ENCODE measurements at places on chromosomes 7 and 10.

DNA sequence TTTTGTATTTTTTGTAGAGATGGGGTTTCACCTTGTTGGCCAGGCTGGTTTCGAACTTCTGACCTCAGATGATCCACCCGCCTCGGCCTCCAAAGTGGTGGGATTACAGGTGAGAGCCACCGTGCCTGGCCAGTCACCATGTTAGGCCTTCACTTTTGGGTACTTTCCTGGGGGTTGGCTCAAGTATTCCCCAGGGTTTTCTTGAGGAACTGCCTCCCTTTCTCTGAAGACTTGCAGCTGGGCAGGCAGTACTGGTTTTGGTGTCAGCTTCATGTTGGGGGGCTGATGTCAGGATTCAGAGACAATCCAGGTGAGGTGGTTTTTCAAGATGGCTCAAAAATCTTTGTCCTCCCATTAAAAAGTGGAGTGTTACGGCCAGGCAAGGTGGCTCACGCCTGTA, 7.7 kb downstream of the ZNHIT1 start:
- DNase-seq: no peak

GRCh38 chr7:11847336-11847735, 15.3 kb upstream of the THSD7A start:
- no peak for DNase-seq

DNA sequence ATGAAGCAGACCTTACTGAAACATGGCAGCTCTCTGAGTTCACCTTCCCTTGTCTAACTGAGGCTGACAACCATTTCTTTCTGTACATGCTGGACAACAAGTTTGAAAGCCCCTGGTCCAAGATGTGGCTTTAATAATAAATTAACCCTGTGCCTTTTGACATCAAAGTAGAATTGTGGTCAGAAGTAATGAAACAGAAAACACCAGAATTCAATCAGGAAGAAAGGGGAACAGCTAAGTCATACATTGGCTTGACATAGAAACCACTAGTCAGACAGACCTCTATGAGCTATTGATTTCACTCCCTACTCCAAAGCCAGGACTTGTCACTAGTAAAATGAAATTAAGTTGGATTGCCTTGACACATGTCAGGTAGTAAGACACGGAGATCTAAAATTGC, 175.2 kb upstream of the ASAH2 start:
- peak; percentile 12 for DNase-seq

GRCh38 chr7:105014693-105015389, 836 bp downstream of the KMT2E start:
- DNase-seq: peak; percentile 77

DNA sequence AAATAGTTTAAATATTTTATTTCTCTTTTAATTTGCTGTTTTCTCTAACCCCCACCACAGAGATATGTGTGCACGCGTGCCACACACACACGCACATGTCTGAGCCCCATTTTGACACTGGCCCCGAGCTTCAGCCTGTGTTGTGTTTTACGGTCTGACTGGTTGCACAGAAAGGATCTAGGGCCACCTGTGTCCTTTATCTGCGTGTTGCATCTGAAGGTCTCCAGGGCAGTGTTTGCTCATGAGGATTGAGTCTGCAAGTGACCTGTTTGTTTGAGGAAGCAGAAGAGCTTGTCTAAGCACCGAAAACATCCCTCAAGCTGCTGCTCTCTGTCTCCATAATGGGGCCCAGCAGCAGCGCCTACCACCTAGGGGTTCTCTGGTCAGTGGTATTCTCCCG, 266.4 kb upstream of the LYZL1 start:
- no peak for DNase-seq

DNA sequence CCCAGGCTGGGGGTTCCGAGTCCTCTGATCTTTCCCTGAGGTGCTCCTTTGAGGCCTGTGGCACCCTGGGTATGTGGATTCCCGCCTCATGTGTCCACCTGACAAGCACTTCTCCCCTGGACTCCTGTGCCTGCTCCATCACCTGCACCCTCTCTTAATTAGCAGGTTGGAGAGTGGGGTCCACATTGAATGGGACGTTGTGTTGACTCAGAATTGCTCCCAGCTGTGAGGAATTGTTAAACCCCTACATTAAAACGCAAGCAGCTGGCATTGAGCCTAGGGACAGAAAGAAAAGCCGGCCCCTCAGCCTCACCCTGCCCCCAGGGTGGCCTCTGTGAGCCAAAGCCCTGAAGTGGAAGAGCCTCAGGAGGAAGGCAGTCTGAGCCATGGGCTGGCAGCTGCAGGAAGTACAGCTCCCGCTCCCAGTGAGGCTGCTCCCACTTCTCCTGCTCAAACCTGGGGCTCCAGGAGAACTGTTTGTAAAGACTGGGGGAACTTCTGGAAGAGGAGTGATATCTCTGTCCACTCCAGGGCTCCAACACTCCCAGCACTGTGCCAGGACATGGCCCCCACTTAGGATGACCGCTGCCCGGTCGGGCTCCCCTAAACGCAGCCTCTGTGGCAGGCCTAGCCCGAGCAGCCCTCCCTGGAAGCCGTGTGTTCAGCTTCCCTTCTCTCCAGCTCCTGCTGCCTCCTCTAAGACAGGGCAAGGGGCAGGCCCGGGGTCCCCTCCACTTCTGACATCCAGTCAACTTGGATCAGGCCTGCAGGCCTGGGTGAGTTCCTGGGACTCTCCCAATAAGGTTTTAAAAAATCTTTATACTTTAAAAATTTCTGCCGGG, 1.8 kb upstream of the OPN4 start:
- no peak for DNase-seq

DNA sequence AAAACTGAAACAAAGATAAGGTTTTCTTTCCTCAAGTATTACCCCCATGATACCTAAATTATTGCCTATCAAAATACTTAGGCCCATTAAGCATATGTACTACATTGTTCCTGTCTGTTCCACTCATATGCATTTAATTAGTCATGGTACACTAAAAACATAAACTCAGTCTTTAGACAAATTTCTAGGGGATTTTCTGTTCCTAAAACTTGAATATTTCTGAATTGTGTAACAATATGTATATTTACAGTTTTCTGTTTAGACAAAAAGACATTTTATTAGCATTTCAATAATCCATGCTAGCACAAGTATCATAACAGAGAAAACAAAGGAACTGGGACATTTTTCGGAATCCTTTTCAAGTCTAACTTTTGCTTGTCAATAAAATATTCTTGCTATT, 234.2 kb downstream of the CRPPA start:
- DNase-seq: no peak

- DNase-seq: no peak
Measured at GRCh38 chr10:132166216-132166950, 20.4 kb upstream of the DPYSL4 start.

- DNase-seq: no peak
Measured at GRCh38 chr7:143183024-143183423, at the start of gene TAS2R39. Gene TAS2R39 (plus strand): TSS chr7:143183419. CDS start chr7:143183419, 0 bp downstream.

GRCh38 chr7:117248829-117249228, 74.0 kb downstream of the WNT2 start:
- no peak for DNase-seq

DNA sequence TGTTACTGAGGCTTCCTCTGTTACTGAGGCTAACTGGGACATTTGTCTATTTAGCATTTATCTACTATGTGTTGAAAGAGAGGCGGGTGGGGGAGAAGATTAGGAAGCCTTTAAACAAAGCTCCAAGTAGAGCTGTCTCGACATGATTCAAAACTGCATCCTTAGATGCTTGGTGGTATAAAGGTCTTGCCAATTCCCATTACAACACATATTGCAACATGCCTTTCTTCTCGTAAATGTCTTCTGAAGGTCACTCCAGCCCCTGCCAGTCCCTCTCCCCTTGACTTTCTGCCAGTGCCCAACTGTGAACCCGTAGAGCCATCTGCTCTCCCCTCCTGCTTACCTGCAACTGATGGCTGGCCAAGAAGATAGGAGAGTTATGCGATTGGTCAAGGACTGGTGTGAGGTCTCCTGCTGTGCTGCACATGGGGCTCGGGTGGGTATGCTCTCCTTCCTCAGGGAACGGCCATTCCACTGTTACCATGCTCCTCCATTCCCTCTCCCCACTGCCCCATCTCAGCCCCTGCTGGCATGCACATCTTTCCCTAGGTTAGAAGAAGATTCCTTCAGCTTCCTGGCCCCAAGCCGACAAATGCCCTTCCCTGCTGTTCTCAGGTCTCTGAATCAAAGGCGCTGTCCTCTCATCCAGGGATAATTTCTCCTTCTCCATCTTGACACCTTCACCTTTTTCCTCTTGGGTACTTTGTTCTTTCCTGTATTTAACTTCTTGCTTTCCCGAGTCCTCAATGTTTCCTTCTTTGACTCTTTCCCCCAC, 43.6 kb upstream of the ZNF32 start:
- DNase-seq: no peak

GRCh38 chr10:21347043-21347784, 178.3 kb downstream of the SKIDA1 start:
- no peak for DNase-seq

DNA sequence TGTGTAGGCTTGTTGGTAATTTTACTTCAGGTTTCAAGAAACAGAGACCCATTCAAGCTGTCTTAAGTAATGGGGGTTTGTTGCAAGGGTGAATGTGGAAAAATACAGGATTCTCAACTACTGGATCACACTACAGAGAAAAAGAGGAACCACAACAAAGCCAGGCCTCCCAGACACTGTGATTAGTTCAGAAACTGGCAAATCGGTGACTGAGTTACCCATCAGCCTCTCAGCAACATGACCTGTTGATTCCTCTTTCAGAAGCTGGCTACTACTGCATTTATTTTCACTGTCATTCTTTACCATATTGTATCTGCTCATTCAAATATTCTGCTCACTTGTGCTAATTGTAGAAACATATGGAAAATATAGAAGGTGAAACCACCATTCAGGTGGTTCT, 16.0 kb downstream of the CCDC71L start:
- DNase-seq: peak; percentile 91

DNA sequence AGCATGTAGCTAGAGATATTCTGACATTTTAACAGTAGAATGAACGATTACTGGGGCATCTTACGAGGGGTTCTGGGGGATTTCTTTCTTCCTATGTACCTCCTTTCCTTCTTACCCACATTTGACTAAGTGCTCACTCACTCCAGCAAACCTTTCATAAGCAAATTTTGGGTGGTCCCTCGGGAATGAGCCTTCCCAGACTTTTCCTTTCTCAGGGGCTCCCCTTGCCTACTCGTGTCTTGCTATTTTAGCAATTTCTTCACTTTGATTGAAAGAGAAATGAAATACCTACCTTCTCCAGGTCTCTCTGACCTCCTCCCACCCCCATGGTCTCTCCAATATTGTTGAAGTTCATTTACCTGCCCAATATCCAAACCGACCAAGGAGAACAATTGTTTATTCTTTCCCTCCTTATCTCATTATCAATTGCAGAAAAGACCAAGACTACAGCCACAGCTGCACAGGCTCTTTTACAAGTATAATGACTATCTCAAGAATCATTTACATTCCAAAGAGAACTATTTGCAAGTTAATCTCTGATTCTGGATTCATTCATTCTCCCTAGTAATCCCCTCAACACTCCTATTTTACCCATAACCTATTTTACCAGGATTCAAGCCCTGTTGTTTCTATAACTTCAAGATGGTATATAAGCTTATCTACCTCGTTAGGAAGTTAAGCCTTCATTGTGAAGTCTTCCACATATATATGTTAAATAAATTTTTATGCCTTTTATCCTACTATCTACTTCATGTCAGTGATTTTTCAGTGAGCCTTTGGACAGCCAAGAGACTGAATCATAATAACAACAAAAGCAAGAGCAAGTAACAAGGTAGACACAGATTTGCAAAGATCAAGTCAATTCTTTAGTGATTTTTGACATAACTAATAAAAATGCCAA, 480.6 kb downstream of the IPMK start:
- DNase-seq: no peak

- DNase-seq: no peak
Measured at GRCh38 chr7:54477083-54477482, 65.1 kb upstream of the VSTM2A start.

DNA sequence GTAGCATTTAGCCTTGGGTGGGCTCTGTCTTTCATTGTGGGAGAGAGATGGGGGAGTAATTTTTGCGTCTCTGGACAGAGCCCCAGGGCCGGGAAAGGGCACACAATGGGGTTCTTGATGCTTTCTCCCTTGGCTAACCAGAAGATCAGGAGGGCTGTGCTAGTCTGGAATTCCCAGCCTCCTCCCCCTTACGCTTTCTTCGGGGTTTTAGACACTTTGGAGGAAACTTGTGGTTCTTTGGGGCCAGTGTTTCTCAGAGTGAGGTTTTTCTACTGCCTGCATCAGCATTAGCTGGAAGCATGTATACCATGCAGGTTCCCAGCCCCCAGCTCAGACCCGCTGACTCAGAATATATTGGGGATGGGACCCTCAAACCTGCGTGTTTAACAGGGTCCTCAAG, 7.0 kb downstream of the NEURL1 start:
- no peak for DNase-seq

DNA sequence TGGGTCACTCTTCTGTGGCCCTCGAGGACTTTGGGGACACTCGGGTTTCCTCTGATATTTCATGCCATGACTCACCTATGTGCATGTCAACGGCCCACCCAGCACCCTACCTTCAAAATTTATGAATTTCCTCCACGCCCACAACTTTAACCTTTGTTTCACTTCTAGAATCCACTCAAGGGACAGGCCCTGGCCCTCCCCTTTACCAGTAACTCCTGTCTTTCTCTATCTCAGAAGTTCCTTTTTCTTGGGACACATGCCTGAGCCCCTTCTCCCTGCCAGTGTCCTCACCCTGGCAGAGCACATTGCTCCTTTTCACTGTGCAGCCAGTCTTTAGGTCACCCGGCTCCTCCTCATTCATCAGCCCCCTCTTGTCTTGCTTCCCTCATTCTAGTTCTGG, 282.5 kb upstream of the KLF6 start:
- peak; percentile 15 for DNase-seq

DNA sequence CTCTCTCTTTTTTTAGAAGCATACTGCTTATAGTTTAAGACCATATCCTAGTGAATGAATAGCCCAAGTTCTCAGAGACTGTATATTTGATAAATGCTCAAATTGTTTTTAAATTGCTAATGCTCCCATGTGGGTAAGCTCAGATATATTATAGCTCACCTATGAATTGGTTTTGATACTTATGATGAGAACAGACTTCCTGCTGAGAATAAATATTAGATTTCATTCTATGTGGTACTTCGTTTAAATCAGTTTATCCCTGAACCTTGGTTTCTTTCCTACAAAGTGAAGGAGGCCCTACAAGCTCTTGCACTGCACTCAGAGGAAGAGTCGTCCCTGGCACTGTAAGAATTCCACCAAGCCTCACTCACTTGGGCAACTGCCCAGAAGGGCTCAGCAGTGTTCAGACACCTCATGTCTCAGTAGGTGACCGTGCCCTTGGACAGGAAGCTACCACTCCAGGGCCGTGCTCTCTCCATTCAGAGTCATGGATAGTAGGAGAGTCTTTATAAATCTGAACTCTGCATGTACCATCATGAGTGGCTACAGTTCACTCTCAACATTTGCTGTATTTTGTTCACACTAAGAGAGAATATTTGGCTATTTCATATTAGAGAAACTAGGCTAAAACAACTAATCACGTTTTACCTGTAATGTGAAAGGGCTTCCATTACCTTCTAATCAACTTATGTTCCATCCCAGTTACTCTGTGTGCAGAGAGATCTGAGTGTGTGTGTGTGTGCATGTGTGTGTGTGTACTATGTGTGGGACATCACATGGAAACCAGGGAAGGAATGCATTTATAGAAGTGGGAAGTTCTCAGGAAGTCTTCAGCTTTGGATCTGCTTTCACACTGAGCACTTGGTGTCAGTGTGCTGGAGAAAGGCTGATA, 93.8 kb downstream of the PTPRE start:
- no peak for DNase-seq

- DNase-seq: peak; percentile 15
Measured at GRCh38 chr10:98086837-98087708, 47.4 kb upstream of the R3HCC1L start.

Data from Kasumi-1 (cell line).